ENCODE measurements at places on chromosomes 1 and 21. TPM values are rescaled to one million over a fixed set of nuclear protein-coding genes. Genes with fewer than 3 reads are reported as not detected.

GRCh38 chr21:16302851-16303282 is 573.1 kb downstream of the USP25 start:
- no peak for DNase-seq

- DNase-seq, result no peak
These were observed 987 bp downstream of the MED8 start for GRCh38 chr1:43388613-43389012.

GRCh38 chr21:39669485-39669884 is 56.7 kb downstream of the B3GALT5 start:
- DNase-seq, result no peak

DNA sequence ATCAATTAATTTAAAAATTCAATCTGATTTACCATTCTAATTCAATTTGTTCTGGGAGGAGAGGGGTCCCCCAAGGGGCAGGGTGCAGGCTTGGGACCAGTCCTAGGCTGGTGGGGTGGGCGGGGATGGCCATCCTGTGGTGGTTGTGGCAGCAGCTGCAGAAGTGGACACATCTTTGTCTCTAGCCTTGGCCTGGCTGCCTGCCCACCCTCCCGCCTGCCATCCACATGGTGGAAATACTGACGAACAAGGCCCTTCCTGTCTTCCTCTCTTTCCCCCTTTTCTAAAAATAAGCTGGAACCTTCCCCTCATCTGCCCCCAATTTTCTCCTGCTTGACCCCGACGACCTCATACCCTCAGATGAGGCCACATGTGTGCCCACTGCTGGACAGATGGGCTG is 130.9 kb downstream of the FOXD2 start:
- DNase-seq, result no peak

GRCh38 chr1:39927538-39927937 is 25.8 kb upstream of the MYCL start:
- DNase-seq, result no peak

- DNase-seq, result no peak
These were observed 13.2 kb upstream of the CEP350 start for GRCh38 chr1:179941454-179941853.

DNA sequence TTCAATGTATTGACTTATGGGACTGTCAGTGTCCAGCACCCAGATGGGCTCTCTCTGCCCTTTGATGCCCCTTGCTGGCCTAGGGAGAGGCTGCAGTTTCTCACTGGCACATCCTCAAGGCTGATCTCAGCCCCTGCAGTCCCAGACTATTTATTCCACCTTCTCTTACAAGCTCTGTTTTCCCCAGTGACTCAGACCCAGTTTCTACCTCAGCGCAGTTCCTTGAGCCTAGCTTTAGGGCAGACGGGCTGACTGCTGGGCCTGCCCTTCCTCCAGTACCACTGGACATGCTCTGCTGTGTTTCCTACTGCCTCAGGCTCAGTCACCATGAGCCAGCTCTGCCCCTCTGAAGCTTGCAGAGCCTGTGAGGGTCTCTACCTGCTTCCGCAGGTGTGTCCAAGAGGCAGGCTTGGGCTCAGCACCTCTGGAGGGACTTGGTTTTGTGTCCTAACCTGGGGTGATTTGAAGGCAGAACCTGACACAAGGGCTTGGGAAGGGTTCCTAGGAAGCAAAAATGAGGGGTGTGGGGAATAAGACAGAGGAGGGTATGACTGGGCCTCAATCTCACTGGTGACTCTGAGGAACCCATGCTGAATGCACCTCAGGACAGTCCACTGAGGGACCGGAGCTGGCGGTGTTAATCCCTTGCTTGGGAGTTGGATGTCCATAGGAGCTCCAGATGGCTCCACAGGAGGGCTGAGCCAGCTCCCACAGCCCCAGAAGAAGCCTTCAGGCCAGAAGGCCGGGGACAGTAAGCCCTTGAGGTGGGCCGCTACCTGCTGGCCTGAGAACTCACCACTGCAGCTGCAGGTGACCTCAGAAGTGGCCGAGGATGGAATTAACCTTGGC is 689.9 kb downstream of the MATN1 start:
- peak; percentile 69 for DNase-seq

DNA sequence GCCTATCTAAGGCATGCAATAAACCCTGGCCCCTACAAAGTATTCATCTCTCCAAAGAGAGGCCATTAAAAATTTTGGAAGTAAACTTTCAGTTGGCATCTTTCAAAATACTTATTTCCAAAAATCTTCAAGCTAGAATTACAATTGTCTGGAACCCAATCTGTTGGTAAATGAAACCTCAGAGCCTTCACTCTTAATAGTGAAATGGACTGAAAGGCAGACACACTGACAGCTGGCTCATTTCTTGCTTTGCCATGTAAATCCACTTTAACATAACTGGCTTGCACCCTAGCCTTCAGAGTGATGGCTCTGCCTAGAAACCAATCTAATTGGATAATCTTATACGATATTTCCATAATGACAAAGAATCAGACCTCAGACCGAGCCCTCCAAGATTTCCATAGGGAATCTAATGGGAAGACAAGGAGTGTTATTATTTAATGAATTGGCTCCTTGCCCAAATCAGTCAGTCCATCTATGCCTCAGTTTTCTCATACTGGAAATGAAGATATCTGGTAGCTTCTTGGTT is 9.2 kb upstream of the PALMD start:
- no peak for DNase-seq

DNA sequence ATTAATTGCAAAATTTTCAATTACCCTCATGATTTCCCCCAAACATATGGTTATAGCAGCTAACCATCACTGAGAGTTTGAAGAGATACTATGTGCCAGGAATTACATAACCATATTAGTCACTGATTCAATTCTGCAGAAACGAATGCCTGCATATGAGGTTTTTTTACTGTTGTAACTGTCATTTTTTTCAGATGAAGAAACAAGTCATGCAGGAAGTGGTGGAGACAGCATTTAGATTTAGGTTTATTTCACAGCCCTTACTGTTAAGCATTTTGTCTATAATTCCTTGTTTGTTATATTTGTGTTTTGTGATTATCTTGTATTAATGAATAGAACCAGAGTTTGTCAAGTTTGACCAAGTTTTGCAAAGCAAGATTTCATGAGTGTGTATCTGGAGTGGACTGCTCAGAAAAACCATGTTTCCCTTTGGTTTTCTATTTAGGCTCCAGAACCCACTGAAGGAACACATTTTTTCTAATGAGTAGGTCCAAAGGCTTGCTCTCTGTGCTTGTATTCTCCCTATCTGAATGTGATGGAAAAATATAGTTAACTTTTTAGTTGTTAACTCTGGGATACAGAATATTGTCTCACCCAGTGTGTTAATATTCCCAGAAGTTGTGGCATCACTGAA is 308.5 kb upstream of the ADAMTS5 start:
- DNase-seq, result no peak

- no peak for DNase-seq
These were observed 732.4 kb downstream of the MATN1 start for GRCh38 chr1:29991025-29991424.

DNA sequence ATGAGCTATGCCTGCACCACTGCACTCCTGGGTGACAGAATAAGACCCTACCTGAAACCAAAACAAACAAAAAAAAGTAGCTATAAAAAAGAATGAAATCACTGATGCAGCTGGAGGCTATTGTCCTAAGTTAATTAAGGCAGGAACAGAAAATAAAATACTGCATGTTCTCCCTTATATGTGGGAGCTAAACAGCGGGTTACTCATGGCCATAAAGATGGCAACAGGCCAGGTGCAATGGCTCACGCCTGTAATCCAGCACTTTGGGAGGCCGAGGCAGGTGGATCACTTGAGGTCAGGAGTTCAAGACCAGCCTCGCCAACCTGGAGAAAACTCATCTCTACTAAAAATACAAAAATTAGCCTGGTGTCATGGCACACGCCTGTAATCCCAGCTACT is 152.7 kb downstream of the PIK3R3 start:
- DNase-seq, result no peak

- no peak for DNase-seq
These were observed 24.3 kb downstream of the STPG1 start for GRCh38 chr1:24389231-24389678.

DNA sequence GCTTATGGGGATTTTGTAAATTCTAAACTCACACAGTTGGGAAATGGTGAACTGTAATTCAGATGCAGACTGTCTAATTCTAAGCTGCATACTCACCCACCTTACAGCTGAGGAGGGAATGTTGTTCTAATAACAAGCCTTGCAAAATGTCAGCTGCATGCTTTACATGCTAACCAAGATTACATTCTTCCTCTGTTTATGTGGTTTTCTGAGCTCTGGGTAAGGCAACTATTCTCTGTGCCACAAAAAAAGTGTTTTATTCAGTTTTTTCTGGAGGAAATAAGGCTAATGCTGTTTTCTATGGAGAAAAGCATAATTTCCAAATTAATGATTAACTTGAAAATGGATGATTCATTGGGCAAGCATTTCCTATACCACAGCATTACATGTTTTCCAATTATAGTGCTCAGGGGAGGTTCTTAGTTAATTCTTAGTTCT is 64.9 kb downstream of the RGS13 start:
- no peak for DNase-seq

DNA sequence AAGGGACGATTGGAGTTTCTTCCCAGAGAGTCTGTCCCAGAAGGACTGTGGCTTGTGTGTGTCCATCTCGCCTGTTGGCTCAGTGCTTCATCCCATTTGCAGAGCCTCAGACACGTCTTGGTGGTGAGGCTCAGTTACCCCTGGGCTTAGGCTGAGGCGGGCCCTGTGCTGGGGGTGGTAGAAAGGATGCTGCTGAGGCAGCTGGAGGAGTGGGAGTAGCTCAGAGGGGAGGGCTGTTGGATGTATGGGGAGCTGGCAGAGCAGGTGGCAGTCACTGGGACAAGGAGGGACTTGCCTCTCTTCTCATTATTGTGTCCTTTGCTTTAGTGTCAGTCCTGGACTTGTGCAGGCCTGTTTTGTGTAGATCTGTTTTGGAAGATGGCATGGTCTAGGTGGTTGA is 7.3 kb upstream of the MIIP start:
- DNase-seq, result no peak

GRCh38 chr1:172325531-172325930 is 95.0 kb upstream of the C1orf105 start:
- DNase-seq, result no peak

DNA sequence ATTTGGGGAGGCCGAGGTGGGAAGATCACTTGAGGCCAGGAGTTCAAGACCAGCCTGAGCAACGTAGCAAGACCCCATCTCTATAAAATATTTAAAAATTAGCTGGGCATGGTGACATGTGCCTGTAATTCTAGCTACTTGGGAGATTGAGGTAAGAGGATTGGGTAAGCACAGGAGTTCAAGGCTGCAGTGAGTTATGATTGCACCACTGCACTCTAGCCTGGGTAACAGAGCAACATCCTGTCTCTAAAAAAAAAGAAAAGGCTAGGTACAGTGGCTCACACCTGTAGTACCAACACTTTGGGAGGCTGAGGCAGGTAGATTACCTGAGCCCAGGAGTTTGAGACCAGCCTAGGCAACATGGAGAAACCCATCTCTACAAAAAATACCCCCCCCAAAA is 35.7 kb upstream of the RCC1 start:
- DNase-seq, result no peak

DNA sequence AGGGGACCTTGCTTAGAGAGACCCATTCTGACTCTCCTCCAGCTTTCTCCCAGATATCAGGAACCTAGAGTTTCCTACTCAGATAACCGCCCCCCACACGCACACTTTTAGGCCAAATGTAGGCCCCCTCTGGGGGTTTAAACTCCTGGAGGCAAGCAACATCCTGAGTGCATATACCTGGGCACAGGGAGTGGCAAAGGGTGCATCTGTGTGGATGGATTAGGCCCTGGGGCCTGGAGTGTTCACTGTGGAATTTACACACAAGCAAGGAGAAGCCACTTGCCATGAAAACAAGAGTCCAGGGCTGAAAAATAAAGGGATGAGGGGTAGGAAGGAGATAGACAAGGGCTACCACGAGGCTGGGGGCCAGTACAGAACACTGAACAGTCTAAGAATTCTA is 343.1 kb downstream of the NTNG1 start:
- no peak for DNase-seq

GRCh38 chr1:244239261-244239770 is 188.2 kb downstream of the ZBTB18 start:
- no peak for DNase-seq

DNA sequence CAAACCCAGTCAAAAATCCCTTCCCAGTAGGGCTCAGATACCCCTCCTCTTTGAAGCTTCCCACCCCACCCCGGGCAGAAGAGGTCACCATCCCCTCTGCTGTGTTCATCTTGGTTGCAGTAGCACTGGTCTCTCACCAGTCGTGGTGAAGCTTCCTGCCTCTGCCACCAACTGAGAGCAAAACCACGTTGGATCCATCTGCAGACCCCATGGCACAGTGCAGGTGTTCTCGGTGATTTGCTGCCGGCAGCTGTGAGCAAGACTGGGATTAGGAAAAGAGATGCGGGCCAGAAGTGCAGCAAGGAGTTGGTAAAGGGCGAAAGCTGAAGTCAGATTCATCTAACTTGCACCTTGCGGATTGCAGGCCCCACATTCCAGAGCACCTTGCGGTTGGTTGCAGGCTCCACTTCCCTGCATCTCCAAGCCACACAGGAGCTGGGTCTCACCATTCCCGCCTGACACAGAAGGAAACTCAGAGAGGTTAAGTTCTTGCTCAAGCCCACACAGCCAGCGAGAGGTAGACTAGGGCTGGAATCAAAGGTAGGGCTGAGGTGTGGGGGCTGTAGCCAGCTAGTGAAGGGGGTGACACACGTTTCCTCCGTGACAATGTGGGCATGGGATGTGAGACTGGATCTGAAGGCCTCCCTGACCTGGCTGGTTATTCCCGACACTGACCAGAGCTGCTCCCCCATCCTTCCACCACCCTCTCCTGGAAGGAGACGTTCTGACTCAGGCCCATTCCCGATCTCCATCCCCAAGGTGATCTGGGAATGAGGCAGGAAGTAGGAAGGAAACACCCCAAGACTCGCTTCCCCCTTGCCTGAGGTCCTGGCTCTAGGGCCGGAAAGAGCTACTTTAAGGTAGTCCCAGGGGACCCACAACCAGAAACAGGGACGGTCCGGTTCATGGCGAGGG is 3.3 kb upstream of the FAM110D start:
- peak; percentile 44 for DNase-seq

DNA sequence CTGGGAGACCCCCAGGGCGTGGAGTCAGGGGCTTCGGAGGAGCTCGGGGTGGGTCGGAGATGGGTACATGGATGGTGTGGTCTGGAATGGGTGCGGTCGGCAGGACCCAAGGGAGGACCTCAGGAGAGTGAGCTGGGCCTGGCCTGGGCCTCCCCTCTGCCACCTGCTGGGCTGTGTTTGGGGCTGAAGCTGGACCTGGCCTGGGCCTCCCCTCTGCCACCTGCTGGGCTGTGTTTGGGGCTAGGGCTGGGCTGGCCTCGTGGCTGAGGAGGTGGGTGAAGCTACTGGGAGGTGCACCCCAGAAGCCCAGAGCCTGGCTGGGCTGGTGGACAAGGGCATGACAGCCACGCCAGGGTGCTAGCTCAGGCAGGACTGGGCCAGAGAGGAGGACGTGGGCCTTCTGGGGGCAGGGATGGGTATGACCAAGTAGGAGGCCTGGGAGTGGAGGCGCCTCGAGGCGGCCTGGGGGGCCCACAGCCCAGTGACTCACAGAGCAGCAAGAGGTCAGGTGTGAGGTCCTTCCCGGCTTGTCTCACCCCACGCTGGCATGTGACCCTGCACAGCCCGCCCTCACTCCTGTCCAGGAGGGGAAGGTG is 14.5 kb downstream of the SAMD11 start:
- no peak for DNase-seq

Gene C1orf226
- total RNA-seq, result 6.4 TPM

Gene AMY1C
- not detected for total RNA-seq

Gene ARHGEF19
- total RNA-seq, result 17.7 TPM

Gene LMX1A
- not detected for total RNA-seq

Gene CYP4A11
- not detected for total RNA-seq

Gene RAB29
- total RNA-seq, result 25.5 TPM
